T-helper 2 cell treated with Interferon-gamma antibody and Interleukin-4, amounts not matched to agents 5 μg/mL and 100 μg/mL, for 36 hours (primary cell): ENCODE measurements at places on chromosomes 7 and 10.

DNA sequence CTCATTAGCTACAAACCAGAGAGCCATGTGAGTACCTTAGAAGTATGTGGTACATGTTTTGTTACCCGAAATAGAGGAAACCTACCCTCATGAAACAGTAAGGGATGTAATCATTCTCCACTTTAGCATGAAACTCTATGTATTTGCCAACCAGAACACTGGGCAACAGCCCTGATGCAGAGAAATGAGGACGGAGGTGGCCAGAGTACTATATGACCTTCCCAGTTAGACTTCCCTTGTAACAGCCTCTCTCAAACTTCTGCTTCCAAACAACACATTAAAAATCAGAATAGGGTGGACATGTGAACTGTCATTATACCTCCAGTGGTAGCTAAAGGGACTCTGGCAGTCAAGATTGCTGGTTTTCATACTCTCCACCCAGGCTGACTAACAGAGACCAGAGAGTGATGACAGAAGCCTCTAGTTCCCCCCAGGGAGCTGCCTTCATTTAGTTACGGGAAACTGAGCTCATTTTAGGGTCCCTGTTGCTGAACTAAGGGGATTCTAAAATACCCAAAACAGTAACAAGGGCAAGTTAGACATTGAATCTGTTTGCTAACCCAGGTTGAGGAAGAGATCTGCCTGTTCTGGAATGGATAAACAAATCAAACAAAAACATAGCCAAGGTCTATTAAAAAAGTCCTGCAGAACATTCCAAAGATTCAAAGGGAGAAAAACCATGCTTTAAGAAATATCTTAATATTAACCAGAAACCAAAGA, 83.1 kb downstream of the VPS41 start:
- H3K36me3 ChIP-seq, result peaks cover 2% of the 10 kb centered on the region
- H3K4me3 ChIP-seq, result no peak overlapping the region
- H3K27ac ChIP-seq, result no peak overlapping the region
- DNase-seq, result no peak
- no peaks in the 10 kb centered on the region for H3K27me3 ChIP-seq
- H3K4me1 ChIP-seq, result no peaks in the 10 kb centered on the region

GRCh38 chr7:26646336-26647048, 217.9 kb downstream of the SKAP2 start:
- no peaks in the 10 kb centered on the region for H3K36me3 ChIP-seq
- no peak for DNase-seq
- peaks cover 20% of the 10 kb centered on the region for H3K27me3 ChIP-seq
- H3K4me3 ChIP-seq, result no peak overlapping the region
- no peaks in the 10 kb centered on the region for H3K4me1 ChIP-seq

DNA sequence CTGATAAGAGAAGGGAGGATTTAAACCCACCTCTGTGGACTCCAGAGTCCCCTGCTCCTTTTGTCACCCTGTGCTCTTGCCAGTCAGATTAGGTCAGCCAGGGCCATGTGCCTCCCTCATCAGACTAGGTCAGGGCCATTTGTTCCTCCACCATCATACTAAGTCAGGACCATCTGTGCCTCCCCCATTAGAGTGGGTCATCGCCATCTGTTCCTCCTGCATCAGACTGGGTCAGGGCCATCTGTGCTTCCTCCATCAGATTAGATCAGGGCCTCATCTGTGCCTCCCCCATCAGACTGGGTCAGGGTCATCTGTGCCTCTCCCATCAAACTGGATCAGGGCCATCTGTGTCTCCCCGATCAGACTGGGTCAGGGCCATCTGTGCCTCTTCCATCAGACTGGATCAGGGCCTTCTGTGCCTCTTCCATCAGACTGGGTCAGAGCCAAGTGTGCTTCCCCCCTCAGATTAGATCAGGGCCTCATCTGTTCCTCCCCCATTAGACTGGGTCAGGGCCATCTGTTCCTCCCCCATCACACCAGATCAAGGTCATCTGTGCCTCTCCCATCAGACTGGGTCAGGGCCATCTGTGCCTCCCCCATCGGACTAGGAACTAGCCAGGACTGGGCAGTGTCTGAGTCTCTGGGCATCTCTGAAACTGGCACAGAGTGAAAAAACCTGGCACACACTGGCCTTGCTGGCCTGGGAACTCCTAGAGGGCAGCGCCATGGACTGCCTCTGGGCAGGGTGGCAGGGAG, 11.5 kb downstream of the MYL10 start:
- H3K27me3 ChIP-seq, result no peaks in the 10 kb centered on the region
- no peak for DNase-seq
- H3K4me3 ChIP-seq, result no peak overlapping the region
- H3K36me3 ChIP-seq, result no peaks in the 10 kb centered on the region

DNA sequence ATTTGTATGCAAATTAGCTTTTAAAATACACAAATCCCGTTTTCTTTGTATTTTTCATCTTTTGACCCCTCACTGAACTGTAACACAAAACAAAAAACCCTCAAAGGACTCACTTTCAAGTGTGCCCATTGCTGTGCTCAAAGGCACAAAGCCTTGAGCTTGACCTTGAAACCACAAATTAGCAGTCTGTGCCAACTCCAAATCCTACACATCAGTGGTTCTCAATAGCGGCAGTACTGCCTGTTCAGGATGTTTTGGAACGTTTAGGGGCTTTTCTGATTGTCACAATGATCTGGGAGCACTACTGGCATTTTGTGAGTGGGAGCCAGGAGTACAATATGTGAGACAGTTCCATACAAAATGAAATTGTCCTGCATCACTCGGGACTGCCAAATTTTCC, 55.5 kb downstream of the KDM7A start:
- no peak overlapping the region for H3K4me3 ChIP-seq
- no peaks in the 10 kb centered on the region for H3K27me3 ChIP-seq
- H3K36me3 ChIP-seq, result peaks cover 32% of the 10 kb centered on the region
- H3K27ac ChIP-seq, result no peak overlapping the region
- no peak for DNase-seq

DNA sequence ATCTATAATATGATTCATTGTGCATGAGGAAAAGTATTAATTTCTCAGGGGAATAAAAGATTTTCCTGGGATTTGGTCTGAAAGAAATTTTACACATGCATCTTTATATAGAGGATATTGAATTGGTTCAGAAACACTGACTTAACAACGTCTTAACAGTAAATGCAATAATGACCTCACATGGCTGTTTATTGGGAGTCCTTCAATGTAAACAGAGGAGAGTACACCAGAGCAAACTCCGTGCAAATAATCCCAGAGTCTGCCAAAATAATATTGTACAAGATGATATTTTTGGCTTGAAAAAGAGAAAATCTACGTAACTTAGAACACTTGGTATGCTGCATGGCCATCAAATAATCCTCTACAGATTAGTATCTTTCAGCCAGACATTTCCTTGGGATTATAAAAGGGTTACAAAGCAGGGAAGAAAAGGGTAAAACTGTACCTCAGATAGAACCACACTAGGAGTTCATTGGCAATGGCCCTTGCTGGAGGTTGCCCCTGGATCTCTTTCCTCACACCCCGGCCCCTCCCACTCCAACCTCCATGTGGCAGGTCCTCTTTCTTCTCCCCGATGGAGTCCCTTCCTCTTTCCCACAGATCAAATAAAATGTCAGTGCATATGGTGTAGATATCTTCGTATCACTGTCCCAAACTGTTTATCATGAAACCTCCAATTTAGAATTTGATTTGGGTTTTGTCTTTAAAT, 196.4 kb downstream of the EVX1 start:
- no peak overlapping the region for H3K27ac ChIP-seq
- H3K36me3 ChIP-seq, result no peaks in the 10 kb centered on the region
- no peak overlapping the region for H3K4me3 ChIP-seq
- DNase-seq, result no peak

- no peaks in the 10 kb centered on the region for H3K4me1 ChIP-seq
- H3K4me3 ChIP-seq, result no peak overlapping the region
- H3K27ac ChIP-seq, result no peak overlapping the region
- H3K36me3 ChIP-seq, result no peaks in the 10 kb centered on the region
- no peak for DNase-seq
- H3K27me3 ChIP-seq, result no peaks in the 10 kb centered on the region
Measured at GRCh38 chr7:113628948-113629847, 289.6 kb downstream of the PPP1R3A start.

DNA sequence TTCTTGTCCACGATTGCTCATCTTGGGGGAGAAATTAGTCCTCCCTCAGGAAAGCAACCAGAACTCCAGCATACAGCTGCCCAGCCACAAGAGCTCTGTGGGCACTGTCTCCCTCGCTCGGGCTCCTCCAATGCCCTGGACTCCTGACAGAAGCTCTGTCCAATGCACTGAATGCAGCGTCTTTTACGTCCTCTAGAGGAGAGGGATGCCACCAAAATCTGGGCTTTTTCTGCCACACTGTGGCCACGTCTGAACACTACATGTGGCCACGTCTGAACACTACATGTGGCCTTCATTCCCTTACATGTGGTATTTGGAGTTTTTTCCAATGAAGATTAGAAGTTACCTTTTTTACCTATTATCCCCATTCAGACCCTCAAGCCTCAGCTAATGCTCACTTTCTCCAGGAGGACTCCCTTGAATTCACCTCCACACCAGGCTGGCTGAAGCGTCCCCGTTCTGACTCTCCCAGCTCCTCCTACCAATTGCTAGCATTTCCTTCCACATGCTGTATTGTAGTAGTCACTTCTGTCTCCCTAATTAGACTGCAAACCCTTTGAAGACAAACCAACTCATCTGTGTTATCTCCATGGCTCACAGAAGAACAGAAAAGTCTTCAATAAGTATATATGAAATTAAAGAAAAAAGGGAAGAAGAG, 134.3 kb upstream of the PDE1C start:
- no peak for DNase-seq
- H3K27ac ChIP-seq, result no peak overlapping the region
- H3K4me3 ChIP-seq, result no peak overlapping the region
- no peaks in the 10 kb centered on the region for H3K36me3 ChIP-seq
- H3K27me3 ChIP-seq, result no peaks in the 10 kb centered on the region

DNA sequence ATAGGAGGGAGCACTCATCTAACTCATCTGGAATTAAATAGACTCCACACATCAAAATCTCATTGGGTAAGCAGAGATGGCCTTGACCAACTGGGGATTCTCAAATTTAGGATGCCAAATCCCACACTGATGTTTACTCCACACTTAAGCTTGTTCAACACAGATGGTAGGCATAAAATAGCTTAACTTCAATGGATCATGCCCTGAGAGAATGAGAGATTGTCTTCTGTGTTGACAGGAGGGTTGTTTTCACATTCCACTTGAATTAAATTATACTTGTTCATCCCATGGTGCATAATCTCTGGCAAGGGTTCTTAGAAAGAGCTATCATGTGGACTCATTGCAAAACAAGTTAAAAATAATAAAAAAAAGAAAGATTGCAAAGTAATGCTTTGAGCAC, 391.4 kb downstream of the PLXDC2 start:
- H3K27me3 ChIP-seq, result no peaks in the 10 kb centered on the region
- H3K4me3 ChIP-seq, result no peak overlapping the region
- no peaks in the 10 kb centered on the region for H3K4me1 ChIP-seq
